ENCODE measurements at places on chromosomes 12 and 14.

GRCh38 chr14:73055251-73055650, 3.1 kb upstream of the RBM25 start:
- no peak for DNase-seq

- no peak for DNase-seq
These were observed 42.7 kb downstream of the SYNE2 start for GRCh38 chr14:63895510-63895909.

- no peak for DNase-seq
These were observed 1.4 kb upstream of the ASIC1 start for GRCh38 chr12:50055831-50056638.

- no peak for DNase-seq
These were observed 115.8 kb downstream of the GCH1 start for GRCh38 chr14:54786838-54787237.

- no peak for DNase-seq
These were observed 8.8 kb downstream of the STK38L start for GRCh38 chr12:27252934-27253333.

DNA sequence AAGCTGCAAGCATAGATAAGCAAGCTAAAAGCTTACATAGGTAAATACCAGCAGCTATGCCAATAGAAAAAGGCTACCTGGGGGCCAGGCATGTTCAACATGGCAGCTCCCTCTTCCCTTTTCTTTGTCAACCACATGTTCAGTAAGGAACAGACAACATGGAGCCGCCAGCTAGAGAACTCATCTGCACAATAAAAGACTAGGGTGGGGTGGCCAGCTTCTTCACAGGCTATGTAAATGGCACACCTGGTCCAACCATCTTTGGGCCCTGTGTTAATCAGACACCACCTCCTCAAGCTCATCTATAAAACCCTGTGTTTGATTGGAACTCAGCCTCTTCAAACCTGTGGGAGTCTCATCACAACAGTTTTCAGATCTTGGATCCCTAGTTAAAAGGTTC, 129.7 kb upstream of the TMPO start:
- DNase-seq = no peak

- DNase-seq = no peak
These were observed 12.7 kb upstream of the OAS2 start for GRCh38 chr12:112965643-112966042.

- no peak for DNase-seq
These were observed 196.6 kb downstream of the GLT1D1 start for GRCh38 chr12:129049917-129050316.

DNA sequence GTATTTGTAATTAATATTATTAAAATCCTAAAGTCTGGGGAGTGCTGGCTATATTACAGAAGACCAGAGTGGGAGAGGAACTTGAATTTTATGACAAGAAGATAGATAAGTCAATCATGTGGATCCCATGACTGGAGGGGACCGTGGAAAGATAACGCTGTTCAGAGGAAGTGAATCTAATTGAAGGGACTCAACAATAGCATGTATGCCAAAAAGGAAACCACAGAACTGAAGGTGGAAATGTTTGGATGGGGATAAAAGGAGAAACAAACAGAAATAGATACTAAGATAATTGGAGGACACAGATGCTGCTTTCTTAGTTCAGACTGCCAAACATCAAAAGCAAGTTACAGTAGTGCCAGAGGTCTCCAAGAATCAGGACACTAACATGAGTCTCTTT, 21.1 kb downstream of the OR6J1 start:
- DNase-seq = no peak

DNA sequence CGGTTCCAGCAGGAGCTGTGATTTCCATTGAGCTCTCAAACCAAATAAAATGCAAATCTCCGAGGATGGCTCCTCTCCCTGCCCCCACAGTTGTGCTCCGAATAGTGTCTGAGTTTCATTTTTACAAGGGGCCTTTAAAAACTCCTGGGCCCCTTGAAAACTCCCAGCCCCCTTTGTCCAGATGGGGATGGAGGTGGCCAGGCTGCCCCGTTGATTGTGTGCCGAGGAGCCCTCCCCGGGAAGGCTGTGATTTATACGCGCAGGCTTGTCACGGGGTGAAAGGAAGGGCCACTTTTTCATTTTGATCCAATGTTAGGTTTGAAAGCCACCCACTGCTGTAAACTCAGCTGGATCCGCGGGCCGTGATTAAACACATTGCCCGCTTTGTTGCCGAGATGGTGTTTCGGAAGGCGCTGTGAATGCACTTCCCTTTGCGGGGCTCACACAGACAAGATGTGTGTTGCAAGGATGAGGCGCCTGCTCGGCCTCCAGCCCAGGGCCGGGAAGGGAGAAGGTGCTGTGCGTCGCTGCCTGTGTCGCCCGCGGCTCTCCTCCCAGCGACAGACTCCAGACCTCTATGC, 98.8 kb downstream of the TMEM132C start:
- DNase-seq = no peak

- no peak for DNase-seq
These were observed 65.6 kb upstream of the USP15 start for GRCh38 chr12:62194616-62195015.

DNA sequence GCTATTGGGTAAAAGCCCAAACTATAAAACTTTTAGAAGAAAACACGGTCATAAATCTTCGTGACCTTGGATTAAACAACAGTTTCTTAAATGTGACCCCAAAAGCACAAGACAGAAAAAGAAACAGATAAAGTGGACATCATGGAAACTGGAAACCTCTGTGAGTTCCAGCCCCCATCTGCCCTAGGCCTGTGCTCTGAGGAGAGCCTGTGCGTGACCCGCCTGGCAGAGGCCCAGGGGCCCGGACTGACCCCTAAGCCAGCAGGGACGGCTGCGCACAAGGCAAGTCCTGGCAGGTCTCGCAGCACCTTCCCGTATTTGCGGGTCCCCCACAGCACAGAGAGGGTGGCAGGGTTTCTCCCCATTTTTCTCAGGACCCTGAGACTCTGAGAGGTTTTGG, 76.0 kb downstream of the CHGA start:
- no peak for DNase-seq

- no peak for DNase-seq
These were observed 1.1 kb downstream of the TDG start for GRCh38 chr12:103966736-103967135.

DNA sequence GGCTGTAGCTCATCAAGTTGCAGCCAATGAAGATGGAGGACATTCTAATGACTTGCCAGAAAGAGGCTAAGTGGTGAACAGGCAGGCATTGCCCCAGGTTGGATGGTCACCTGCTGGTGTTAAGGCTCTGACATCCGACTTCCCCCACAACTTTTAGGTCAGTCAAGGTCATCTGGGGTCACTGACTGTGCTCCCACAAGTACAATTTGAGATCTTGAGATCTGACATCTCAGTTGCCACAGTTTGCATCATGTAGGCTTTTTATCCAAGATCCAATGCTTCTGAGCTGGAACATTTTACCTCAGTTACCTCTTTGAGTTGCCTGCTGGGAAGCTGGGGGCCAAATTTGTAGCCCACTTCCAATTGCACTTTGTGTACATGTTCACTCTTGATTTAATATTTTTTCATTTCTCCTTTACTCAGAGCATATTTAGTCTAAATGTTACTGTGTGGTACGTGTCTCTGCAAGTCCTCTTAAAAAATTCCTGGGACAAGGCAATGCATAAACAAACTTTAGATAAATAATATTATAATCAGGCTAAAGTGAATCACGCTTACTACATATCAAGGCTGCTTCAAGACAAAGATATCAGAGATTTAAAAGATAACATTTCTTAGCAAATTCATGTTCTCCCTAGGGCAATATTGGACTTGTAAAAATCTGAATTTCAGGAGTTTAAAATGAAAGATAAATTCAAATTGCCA, 61.4 kb downstream of the SEL1L start:
- no peak for DNase-seq

DNA sequence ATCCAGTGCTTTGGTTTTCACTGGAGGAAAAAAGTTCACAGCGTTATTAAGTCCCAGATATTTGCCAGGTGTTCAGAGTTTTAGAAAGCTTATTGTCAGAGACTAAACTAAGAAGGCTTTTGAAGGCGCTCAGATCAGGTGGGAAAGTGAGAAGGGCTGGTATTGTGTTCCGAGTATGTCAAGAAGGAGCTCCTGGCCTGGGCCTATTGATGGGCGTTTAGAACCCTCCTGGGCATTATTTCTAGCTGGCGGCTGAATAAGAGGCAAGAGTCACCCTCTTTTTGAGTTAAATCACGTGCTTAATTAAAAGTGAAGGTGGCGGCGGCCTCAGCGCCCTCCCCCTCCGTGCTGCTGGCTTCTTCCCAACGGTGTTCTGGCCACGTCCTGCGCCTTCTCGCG, 20.9 kb upstream of the GNS start:
- peak; percentile 46 for DNase-seq

DNA sequence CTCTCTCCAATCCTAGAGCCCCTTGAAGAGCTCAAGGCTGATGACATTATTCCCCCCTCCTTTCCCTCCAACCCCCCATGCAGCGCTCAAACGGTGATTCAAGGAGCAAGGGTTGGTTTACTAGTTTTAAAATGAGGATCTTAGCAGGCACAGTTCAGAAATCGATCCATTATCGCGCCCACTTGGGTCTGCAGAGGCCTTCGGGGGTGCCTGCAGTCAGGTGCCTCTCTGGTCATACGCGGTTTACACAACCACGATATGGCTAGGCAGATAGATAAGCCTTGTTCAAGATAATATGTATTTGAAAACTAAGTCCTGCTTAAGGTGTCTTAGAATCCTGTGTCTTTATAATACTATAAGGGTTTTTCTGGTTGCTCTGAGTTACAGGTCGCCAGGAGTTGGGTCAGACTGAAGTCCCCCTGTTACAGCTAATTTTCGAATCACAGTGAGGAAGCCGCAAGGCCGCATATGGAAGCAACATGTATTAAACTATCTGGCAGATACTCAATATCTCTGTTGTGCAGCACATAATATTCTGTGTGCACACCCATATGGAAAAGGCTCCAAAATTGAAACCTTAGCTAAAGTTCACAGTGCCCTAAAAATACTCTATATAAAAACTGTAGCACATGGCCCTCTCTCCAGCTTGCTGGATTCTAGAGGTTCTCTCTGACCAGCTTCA, 10.0 kb downstream of the BHLHE41 start:
- DNase-seq = no peak

GRCh38 chr12:586318-587071, 76.8 kb downstream of the NINJ2 start:
- no peak for DNase-seq

DNA sequence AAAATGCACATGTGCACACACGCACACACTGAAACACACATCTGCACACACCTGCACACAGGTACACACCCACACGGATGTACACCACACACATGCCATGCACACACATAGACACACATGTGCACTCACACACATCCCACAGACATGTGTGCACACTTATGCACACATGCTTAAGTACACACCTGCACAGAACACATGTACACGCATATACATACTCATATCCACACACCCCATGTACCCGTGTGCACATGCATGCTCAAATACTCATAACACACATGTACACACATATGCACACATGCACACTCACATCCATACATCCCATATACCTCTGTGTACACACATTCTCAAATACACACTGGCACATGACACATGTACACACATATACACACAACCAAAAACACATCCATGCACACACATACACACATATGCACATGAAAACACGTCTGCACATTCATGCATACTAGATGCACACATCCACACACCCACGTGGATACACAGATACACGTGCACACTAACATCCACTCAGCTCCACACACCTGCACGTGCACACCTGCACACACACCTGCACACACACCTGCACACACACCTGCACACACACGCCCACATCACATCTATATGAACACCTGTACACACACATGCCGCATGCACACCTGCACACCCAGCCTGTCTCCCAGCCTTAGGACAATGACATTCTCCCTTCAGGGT, 336.7 kb downstream of the ADGRD1 start:
- no peak for DNase-seq

- no peak for DNase-seq
These were observed 201.8 kb downstream of the ESR2 start for GRCh38 chr14:64092338-64092737.

GRCh38 chr12:18071336-18071735, 18.7 kb downstream of the RERGL start:
- DNase-seq = no peak

GRCh38 chr12:16880864-16881285, 274.9 kb upstream of the LMO3 start:
- peak; percentile 57 for DNase-seq

DNA sequence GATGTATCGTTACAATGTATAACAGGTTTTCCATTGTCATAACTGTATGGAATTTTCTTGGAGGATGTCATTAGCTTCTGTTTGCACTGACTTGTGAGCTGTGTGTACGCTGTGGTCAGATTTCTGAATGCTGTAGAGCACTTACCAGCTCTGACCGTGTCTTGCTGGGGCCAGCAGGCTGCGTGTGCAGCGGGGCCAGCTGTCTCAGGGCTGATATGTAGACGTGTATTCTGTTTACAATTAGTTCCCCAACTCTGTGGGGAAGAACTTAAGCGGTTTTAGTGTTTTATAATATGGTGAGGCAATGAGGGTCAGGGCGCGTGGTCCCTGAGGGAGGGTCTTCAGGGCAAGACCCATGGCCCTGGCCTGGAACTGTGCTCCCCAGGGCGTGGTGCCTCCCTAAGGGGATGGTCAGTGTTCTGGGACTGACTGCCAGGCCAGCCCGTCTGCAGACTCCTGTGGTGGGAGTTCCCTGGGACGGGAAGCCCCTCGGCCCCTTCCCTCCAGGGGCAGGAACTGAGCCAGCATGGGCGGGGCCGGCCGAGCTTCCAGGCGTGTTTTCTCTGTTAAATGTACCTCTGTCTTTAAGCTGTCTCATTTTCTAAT, 18.7 kb downstream of the XRCC3 start:
- peak; percentile 33 for DNase-seq

- DNase-seq = no peak
These were observed 74.8 kb upstream of the PCED1B start for GRCh38 chr12:47004634-47005033.

DNA sequence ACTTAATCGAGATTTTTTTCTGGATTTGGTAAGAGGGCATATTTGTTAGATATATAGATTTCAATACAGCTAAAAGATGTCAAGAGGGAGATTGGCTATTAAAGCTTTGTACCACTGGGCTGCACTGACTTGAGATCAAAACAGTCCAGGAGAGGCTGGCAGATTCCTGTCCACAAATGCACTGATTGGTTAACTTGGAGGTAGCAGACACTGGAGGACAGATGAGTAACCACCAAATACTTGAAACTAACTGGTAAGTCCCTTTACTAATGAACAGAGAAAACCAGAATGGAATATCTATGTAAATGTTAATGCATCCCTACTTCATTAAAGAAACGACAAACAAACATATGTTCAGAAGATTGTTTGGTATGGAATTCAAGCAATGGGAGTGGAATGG, 416.6 kb downstream of the LRIG3 start:
- no peak for DNase-seq

DNA sequence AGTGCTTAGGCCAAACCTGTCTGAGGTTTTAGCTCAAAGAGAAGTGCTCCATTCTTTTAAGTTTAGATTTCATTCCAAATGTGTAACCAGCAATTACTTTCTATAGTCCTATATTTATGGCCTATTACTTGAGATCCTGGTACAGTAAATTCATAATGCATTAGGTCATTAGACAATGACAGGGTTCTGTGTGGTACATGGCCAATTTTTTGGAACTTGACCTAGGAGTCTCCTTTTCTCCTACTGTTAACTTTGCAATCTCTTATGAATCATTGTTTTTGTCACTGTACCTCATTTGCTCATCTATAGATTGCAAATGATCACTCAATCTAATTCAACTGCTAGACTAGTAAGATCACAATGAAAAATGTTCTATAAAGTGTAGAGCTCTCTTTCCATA, 136.7 kb downstream of the PDE3A start:
- no peak for DNase-seq

- DNase-seq = no peak
These were observed 52.3 kb upstream of the RFLNA start for GRCh38 chr12:124242529-124243065.

Data from NCI-H2107 (cell line).